Suprapubic skin (tissue), 4 donors: ENCODE measurements at places on chromosomes 3 and 15. TPM values are rescaled to one million over a fixed set of nuclear protein-coding genes. Genes with fewer than 3 reads are reported as not detected.
A peak's percentile ranks its signal among the peaks of the same experiment; 100 is the strongest.

DNA sequence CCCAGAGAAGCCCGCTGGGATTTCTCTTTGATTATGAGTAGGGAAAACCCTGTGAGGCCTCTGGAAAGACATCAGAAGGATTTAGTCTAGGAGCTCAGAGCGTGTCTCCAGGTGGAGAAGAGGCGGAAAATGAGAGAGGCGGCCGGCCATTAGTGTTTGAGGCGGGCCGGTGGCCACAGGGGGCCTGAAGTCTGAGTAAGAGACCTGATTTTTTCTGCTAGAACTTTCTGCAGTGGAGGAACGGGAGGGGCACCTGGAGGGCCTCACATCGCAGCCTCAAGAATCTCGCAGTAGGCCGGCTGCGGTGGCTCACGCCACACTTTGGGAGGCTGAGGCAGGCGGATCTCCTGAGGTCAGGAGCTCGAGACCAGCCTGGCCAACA is 28.5 kb downstream of the KLHDC8B start:
- no peaks in the 10 kb centered on the region for H3K27me3 ChIP-seq
- peak overlapping the region; percentile 43 for H3K4me3 ChIP-seq
- DNase-seq = no peak
- no peak overlapping the region for H3K27ac ChIP-seq
- H3K36me3 ChIP-seq = no peaks in the 10 kb centered on the region

DNA sequence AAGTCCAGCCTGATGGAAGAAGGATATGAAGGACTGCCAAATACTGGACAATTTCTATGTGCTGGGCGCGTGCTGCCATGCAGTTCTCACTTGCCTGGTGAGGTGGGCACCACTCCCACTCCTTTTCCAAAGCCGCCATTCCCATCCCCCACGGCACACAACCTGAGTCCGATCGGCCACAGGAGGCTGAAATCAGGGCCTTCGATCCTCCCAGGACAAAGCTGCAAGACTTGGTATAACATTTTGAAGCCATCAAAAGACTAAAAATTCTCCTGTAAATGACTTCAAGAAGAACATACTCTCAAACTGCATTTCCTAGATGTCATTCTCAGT is 3.1 kb upstream of the MAP6D1 start:
- peak; percentile 60 for DNase-seq
- no peaks in the 10 kb centered on the region for H3K27me3 ChIP-seq
- no peak overlapping the region for H3K27ac ChIP-seq

CDAN1 gene
- 15.8 TPM for total RNA-seq

NCBP2 gene
- 27.1 TPM for total RNA-seq

RPL39L gene
- total RNA-seq = 10.8 TPM

DNA sequence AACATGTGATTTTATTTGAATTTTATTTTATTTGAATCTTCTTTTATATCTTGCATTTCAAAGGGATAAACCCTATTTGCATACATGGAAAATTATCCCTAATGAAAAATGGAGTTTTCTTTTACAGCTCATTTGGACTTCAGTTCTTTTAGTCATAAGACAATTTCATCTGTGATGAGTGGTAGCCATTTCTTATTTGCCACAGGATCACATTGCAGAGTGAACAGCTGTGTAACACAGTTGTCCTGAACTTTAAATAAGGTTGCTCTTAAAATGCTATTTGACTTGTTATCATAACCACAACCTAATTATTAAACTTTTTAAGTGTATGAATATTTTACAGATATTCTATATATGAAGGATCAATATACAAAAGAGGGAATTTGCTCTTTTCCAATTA is 221.7 kb upstream of the ROPN1 start:
- H3K27ac ChIP-seq = no peak overlapping the region
- H3K36me3 ChIP-seq = no peaks in the 10 kb centered on the region
- H3K4me3 ChIP-seq = no peak overlapping the region
- no peaks in the 10 kb centered on the region for H3K4me1 ChIP-seq
- no peaks in the 10 kb centered on the region for H3K27me3 ChIP-seq
- DNase-seq = no peak

DNA sequence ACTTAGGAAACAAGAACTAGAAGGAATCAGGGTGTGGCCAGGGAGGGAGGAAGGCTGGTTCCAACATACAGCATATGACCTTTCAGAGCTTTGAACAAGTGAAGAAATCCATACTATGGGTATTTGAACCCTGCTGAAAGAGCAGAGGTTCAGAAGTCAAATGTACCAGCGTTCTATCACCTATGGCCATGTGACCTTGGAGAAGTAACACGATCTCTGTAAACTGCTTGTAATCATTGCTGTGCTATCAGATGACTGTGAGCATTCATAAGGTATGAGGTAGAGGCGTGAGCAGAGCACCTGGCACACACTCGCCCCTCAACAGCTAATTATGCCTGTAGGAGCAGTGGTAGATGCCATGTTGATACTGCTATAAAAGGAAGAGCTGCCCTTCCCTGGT is 55.2 kb downstream of the KLHL6 start:
- no peaks in the 10 kb centered on the region for H3K4me1 ChIP-seq
- no peak overlapping the region for H3K4me3 ChIP-seq
- H3K27me3 ChIP-seq = no peaks in the 10 kb centered on the region
- no peak for DNase-seq
- H3K27ac ChIP-seq = no peak overlapping the region
- no peaks in the 10 kb centered on the region for H3K36me3 ChIP-seq

GRCh38 chr15:29692527-29692926 is 129.7 kb downstream of the TJP1 start:
- no peak overlapping the region for H3K27ac ChIP-seq
- DNase-seq = no peak

EFHB gene
- 0.89 TPM for total RNA-seq

DNA sequence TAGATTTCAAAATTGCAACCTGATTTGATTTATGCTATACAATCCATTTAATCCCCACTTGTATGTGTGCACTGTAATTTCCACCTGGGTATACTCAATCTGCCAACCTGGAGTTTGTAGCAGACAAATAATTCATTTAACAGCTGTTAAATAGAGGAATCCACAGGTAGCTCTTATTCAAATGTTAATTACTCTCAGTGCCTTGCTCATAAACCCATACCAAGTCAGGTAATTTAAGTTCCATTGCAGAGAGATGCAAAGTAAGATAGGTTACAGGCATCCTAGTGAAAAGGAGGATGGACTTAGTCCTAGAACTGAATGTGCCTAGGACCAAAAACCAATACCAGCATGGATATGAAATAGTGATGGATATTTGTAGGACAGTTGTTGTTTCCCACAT is 674.2 kb downstream of the TBL1XR1 start:
- no peak overlapping the region for H3K27ac ChIP-seq
- no peak overlapping the region for H3K4me3 ChIP-seq
- no peaks in the 10 kb centered on the region for H3K4me1 ChIP-seq
- no peak for DNase-seq

C3orf80 gene
- not detected for total RNA-seq
